Adipose tissue (tissue), 3 donors: ENCODE measurements at places on chromosomes 2 and 18. TPM values are rescaled to one million over a fixed set of nuclear protein-coding genes. Genes with fewer than 3 reads are reported as not detected.

The VAMP5 gene
- polyA plus RNA-seq: 292 TPM

The ZAP70 gene
- polyA plus RNA-seq: 3.0 TPM

The ADNP2 gene
- polyA plus RNA-seq: 3.8 TPM

The SERPINB2 gene
- 3.9 TPM for polyA plus RNA-seq

The RIT2 gene
- not detected for polyA plus RNA-seq

The STON1 gene
- polyA plus RNA-seq: 2.2 TPM

The LTBP1 gene
- polyA plus RNA-seq: 8.8 TPM

The STK39 gene
- 33.7 TPM for polyA plus RNA-seq
